Right cardiac atrium (tissue), 5 donors: ENCODE measurements at places on chromosomes 3 and 15. TPM values are rescaled to one million over a fixed set of nuclear protein-coding genes. Genes with fewer than 3 reads are reported as not detected.

KBTBD13 gene
- 2.8 TPM for total RNA-seq

BOC gene
- 12.9 TPM for total RNA-seq

RGMA gene
- 12.1 TPM for total RNA-seq

CSPG5 gene
- 0.85 TPM for total RNA-seq

ECT2 gene
- total RNA-seq = 5.6 TPM

CHRNA7 gene
- 2.9 TPM for total RNA-seq

MST1R gene
- total RNA-seq = 2.7 TPM

ERICH6 gene
- 0.37 TPM for total RNA-seq

ALDH1A3 gene
- 9.5 TPM for total RNA-seq

DNA sequence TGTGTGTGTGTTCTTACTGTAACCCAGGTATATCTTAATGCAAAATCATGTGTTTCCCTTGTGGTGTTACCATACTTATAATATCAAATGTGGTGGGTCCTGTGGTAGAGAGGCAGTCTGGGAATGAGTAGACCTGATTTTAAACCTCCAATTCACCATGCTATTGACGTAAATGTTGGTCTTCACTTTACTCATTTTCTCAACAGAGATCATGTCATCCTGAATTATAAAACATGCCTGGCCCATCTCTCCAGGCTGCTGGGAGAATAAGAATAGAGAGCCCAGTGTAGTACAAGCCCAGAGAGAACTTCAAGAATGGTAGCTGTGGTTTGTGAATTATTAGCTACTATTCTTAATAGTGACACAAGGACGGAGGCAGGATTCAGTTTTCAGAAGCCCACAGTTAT, 88.1 kb downstream of the MBNL1 start:
- DNase-seq = no peak

DNA sequence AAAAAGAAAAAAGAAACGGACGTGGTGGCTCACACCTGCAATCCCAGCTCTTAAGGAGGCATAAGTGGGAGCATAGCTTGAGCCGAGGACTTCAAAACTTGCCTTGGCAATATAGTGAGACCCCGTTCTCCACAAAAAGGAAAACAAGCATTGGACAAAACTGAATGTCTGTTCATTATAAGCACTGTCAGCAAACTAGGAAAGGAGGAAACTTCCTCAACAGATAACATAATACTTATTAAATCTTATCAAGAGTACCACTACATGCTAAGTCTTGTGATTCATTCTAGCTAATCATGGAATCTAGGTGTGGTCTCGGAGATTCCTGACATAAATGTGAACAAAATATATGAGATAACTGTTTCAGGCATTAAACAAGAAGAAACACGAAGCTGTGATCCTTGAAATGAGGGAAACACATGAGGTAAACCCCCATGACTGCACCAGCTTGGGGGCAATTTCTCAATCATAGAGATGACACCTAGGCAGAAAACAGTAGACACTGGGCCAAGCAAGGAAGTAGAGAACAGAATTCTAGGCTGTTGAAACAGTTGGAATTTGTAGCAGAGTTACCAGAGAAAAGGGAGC, 33.3 kb downstream of the TRPM7 start:
- DNase-seq = no peak

DNA sequence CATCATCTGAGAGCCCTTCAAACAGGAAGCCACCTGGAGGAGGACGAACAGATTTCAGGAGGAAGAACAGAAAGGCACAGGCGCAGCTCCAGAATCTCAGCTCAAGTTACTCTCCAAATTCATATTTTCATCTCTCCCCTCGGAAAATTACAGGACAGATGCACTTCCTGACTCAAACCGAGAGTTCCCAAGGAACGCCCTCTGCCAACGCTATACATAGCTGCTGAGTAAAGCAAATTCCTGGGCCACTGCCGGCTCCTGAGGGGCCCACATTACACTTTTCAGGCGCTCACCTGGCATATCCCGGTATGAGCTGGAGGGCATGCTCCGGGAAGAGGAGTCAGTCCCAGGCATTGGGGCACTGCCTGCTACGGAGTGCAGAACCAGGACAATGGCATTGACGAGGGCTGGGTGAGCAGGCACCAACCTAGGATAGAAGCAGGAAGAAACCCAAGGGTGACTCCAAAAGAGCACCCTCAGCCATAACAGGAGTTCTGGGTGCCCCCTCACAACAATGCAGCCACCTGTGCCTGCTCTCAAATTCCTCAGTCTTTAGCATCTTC, 11.2 kb downstream of the UBL7 start:
- DNase-seq = no peak

GRCh38 chr3:27494784-27495183, 10.6 kb upstream of the SLC4A7 start:
- no peak for DNase-seq

DNA sequence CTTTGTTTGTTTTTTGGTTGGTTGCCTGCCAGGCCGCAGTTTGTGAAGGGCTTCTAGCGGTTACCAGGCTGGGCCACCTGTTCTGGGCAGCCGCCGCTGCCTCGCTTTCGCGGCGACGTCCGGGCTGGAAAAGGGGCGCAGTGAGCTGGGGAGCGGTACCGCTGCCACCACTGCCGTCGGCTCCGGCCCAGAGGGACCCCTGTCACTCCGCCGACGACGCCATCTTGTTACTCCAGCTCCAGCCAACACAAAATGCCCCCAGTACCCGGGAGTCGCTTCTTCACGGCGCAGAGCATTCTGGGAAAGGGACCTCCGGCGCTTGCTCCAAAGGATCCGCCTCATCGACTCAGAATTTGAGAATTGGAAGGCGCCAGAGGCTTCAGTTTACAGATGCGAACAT, 238.8 kb downstream of the CDIN1 start:
- no peak for DNase-seq

DNA sequence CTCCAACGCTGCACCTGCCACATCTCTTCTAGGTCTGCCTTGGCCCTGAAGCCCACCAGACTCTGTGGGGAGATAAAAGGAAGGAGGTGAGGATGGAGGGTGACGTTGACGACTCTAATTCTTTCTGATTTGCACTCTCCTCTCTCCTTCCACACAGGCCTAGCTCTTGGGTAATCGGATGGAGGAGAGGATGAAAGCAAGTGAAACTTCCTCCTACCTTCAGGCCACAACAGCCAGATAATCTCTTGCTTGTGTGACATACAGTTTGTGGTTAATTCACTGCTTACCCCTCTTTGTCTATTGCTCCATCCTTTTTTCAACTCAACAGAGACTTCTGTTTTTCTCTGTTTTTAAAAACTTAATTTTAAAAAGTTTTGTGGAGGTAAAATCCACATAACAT, 208.1 kb downstream of the SV2B start:
- no peak for DNase-seq

- DNase-seq = peak; percentile 85
Observed at GRCh38 chr3:184354121-184354728, 7.2 kb downstream of the CLCN2 start.

DNA sequence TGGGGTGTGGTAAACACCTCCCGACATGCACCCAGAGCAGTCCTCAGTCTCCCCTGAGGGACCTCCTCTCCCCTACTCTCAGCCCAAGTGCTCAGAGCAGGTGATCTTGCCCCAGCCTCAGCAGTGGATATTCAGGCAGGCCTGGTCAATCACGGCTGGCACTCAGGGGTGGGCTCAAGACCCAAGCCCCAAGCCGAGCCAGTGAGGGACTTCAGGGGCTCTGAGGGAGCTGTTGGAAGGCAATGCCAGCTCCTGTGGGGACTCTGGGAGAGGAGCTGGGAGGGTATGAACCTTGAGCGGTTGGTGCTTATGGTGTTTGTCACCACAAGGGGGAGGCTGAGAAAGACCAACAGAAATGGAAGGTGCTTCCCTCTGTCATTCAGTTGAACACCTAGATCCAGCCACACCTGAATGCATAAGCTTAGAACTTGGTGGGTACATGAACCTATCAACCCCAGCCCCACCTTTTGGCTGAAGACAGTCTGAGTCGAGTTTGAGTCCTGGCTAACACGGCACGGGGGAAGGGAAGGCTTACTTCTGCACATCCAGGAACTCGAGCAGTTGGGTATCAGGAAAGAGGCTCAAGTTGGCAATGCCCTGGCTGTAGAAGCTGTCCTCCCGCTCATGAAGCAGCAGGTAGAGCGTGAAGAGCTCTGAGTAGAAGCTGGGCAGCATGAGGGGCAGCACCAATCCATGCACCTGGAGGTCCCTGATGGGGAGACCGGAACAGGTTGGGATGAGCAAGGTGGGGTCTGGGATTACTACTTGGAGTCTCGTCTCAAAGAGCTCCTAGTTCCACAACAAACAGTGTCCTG, 19.2 kb downstream of the ALS2CL start:
- DNase-seq = peak; percentile 49

DNA sequence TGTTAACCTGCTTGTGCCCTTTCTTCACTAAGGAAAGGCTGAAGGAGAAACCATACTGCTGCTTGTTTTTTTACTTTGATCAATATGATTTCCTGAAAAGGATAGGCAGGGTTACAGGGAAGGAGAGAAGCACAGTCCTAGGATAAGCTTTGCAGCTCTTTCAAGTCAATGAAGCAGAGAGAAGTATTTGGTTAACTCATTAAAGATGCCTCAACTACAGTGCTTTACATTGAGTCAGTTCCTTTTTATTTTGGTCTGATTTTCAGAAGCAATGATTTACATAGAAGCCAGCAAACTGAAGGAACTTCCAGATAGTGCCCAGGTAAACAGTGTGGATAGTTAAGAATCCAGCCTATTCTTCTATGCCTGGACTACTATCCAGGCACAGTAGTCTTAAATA, 64.8 kb downstream of the ARIH1 start:
- DNase-seq = no peak

- DNase-seq = no peak
Observed at GRCh38 chr15:66224946-66225345, 28.6 kb downstream of the MEGF11 start.

DNA sequence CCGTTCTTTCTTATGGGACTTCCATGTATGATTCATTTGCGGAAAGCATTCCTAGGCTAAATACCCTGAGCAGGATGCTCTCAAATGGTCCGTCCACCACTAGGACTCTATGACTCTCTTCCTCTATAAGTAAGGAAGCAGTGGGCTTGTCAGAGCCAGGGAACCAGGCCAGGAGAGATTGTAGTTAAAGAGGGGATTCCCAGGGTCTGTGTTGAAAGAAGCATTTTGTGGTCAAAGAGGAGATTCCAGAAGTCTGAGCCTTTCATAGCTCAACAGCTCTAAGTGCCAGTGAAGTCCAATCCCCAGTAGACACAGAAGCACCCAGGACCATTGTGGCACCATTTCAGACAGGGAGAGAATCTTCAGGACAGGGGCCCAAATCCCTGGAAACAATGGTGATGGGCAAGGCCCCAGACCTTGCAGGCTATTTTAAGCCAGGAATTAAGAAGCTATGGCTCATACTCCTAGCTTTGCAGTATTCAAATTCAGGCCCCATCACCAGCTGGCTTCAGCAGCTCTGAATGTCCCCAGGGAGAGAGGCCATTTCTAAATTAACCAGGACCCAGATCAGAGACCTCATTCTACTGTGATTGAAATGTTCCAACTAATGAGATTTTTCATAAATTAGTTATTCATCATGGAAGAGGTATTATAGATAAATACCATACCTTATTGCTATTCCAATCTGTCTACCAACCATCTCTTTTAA, 81.7 kb downstream of the CD47 start:
- DNase-seq = no peak

GRCh38 chr15:39204031-39204430, 376.8 kb upstream of the THBS1 start:
- DNase-seq = no peak

DNA sequence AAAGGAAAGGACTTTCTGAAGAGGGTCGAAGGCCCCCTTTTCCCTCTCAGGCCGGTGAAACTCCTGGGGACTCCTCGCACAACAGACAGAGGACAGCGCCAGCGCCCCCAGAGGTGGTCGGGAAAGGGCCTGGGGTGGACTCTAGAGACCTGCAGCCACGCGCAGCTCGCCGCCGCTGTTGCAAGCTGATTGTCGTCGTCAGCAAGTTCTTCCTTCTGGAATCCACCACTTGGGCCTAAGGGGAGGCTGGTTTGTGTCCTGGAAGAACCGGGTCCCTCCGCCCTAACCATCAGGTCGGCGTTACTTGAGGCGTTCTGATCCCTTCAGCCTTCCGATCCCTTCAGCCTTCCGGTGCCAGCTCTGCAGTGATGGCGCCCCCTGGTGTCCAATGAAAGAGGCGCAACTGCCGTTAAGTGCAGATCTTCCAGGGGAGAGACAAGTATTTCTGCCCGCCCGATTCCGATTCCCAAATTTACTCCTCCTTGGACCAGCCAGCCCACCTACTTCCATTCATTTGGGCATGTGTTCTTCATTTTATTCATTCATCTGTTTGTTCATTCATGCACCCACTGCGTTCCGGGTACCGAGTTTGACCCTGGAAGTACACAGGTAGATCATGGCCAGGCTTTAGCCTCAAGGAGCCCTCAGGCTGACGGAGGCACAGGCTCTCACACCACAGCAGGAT, 77.2 kb upstream of the SLC6A11 start:
- DNase-seq = peak; percentile 65

GRCh38 chr3:69491975-69492374, 106.1 kb upstream of the FRMD4B start:
- DNase-seq = no peak

DNA sequence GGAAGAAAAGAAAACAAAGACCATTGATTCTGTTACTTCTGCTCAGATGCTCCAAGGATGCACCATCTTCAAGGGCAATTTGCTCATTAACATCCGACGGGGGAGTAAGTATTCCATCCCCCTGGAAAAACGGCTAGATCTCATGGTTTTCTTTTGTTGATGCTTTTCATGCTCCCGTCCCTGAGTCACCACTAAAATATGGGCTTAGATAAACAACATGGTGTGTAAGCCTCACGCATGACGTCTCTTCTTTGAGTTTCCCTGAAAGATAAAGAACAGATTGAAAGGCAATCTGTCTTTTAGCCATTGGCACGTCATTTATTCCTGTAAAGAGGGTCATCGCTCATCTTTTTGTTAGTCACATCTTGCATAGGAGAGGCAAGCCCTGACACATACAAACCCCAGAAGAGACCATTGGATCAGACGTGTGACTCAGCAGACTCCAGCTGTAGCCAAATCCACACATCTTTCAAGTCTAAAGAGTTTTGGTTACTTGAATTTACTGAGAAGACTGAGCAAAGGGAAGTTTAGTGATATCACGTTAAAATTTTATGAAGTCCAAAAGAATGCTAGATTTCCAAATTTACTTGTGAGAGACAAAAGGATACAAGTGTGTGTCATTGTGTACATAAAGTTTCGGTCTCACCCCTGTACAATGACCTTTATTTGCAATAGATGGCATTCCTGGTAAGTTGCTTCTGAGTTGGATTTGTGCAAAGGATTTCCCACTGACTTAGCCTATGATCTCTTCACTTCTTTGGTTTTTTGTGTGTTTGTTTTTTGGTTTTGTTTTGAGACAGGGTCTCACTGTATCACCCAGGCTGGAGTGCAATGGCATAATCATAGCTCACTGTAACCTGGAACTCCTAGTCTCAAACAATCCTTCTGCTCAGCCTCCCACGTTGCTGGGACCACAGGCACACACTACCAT, 110.5 kb downstream of the PGPEP1L start:
- DNase-seq = no peak
